ENCODE measurements at places on chromosomes 3 and 15. TPM values are rescaled to one million over a fixed set of nuclear protein-coding genes. Genes with fewer than 3 reads are reported as not detected.
A peak's percentile ranks its signal among the peaks of the same experiment; 100 is the strongest.

DNA sequence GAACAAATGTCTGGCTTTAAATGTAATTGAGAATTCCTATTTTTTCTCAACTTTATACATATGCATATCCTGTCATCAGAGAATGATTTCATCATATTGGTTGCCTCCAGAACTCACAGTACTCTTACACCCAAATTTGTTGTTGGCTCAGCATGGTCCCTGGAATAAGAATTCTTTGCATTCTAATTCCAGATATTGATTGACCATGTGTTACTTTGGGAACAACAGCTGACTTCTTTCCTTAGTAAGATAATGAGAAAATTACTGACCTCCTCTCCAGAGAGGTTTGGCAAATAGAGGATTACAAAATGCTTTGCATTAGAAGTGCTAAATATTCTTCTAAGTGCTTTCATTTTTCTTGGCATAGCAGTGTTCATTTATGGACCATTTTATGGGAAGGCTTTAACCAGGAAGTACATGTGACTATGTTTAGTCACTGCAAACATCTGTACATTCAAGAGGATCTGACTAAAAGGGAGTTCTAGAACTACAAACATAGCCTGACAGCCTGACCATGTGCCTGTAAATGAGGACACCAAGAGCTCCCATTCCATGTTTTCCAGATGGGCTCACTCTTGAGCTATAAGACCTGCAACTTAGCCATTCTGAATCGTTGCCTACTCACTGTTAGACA is 391.6 kb upstream of the DPPA4 start:
- peak; percentile 15 for DNase-seq

Gene UBA7
- 20.5 TPM for polyA plus RNA-seq

GRCh38 chr3:153889905-153890334 is 231.3 kb upstream of the ARHGEF26 start:
- no peak for DNase-seq

- DNase-seq, result peak; percentile 4
These were observed 17.5 kb downstream of the HDC start for GRCh38 chr15:50247819-50248655.

Gene RAD18
- polyA plus RNA-seq, result 8.6 TPM

- no peak for DNase-seq
These were observed 3.0 kb upstream of the SOX14 start for GRCh38 chr3:137761099-137761562.

- no peak for DNase-seq
These were observed 36.4 kb downstream of the CEP152 start for GRCh38 chr15:48774484-48774883.

- DNase-seq, result no peak
These were observed 89.6 kb downstream of the PDZRN3 start for GRCh38 chr3:73535137-73535536.

DNA sequence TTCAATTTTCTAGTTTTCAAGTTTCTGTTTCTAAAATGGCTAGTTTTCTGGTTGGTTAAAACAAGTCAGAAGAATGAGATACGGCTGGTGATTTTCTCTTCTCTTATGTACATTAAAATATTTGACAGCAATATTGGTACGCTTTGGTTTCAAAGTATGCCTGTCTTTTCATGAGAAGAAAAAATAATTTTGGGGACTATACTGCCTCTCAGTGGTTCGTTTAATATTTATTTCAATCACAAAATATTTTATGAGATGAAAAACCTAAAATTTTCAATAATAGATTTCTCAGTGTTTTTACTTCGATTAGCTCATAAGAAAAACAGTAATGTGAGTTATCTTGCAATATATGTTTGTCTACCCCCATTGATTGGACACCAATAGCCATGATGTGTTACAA is 72.8 kb upstream of the AADACL2 start:
- no peak for DNase-seq

DNA sequence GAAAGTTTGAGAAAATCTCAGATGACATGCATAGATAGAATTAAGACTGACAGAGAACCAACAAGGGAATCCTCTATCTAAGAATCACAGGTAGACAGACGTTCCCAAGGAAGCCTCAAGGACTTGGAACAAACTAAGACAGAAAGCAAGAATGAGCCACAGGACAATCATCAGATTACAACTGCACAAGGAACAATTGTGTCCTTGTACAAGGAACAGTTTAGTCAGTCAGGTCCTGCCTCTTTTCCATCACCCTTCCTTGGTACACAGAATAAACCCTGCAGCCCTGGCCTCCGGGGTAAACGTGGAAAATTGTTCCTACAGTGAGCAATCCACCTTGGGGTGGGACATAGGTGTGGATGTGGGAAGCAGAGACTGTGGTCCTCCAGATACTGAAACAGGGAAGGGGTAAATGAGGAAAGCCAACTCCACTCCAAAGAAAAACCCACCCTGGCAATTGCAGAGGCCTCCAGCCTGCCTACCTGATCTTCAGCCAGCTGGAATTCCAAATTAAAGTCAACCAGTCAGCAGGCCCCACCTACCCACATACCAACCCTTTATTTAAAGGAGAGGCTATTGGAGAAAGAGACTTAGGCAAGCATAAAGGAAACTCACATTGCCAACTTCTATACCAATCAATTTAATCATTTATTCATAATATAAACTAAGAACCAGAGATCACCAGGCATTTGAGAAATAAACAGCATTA is 73.4 kb downstream of the ULK4 start:
- DNase-seq, result no peak

DNA sequence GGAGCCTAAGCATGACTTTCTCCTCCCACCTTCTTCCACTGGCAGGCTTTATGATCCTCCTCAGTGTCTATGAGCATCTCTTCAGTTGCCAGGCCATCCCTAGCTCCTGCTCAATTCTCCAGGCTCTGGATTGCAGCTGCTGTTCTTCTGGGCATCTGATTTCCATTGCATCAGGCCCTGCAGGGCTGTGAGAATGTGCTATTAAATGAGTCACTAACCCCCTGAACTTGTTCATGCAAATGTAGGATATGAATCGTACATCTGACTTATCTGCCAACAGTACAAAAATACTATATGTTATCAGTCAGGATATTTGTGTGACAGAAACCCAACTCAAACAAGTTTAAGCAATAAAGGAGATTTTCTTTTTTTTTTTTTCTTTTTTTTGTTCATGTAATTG is 11.9 kb downstream of the GPR176 start:
- no peak for DNase-seq

- DNase-seq, result peak; percentile 23
These were observed 25.5 kb upstream of the SNRPA1 start for GRCh38 chr15:101320501-101321052.

Gene ETV5
- 28.1 TPM for polyA plus RNA-seq

GRCh38 chr3:177351757-177352158 is 154.5 kb upstream of the TBL1XR1 start:
- DNase-seq, result no peak

Gene SLC2A2
- not detected for polyA plus RNA-seq

Gene CCK
- polyA plus RNA-seq, result 7.2 TPM

GRCh38 chr3:101963902-101964362 is 114.6 kb downstream of the NFKBIZ start:
- no peak for DNase-seq

Gene LDHAL6B
- 0.17 TPM for polyA plus RNA-seq

DNA sequence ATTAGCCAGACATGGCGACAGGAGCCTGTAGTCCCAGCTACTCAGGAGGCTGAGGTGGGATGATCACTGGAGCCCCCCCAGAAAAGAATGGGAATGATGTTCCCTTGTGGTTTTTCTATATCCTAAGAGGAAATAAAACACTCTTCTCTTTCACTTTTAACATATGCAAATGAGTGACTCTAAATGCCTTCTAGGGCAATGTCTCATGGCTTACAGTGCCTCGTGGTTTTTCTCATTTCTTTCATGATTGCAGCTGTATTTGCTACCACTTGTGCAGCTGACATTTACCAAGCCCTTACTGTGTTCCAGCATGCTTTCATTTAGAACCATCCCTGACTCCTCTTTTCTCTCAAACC is 26.4 kb downstream of the STOML1 start:
- no peak for DNase-seq

Gene DUOXA2
- polyA plus RNA-seq, result not detected

Gene SERINC4
- 0.72 TPM for polyA plus RNA-seq

- DNase-seq, result peak; percentile 84
These were observed 153.6 kb downstream of the TNIK start for GRCh38 chr3:171306631-171307030.

DNA sequence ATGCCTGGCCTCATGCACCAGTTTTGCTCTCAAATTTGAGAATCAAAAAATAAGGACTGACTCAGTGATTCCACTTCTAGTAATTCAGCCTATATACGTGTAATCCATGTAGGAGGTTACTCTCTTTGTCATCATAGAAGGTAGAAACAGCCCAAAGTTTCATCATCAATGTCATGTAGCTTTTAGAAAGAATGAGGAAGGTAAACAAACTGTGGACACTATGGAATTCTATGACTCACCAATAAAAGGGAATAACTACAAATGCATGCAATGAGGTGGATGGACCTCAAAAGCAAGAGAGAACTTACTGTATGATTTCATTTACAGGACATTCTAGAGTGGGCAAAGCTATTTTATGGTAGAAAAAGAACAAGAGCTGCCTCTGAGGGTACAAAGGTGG is 93.2 kb upstream of the LRIG1 start:
- no peak for DNase-seq

GRCh38 chr15:42728560-42728959 is 8.4 kb downstream of the CDAN1 start:
- DNase-seq, result no peak

GRCh38 chr3:171789759-171790505 is 20.4 kb downstream of the PLD1 start:
- no peak for DNase-seq

DNA sequence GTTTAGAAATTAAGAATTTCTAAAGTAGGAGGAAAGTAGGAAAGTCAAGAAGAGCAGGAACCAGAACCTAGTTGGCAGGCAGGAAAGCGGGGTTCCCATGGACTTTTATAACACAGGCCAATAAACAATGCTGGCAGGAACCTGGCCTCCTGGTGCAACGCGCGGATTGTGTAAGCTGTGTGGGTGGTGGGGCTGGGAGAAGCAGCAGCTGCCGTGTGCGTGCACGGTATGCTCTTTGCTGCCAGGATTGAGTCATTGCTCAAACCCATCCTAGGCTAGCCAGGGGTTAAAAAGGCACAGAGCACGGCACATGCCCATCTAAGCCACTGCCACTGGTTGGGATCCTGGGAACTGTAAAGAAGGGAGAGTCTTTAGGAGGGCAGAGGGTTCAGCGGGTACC is 209.9 kb upstream of the RGMA start:
- DNase-seq, result no peak

DNA sequence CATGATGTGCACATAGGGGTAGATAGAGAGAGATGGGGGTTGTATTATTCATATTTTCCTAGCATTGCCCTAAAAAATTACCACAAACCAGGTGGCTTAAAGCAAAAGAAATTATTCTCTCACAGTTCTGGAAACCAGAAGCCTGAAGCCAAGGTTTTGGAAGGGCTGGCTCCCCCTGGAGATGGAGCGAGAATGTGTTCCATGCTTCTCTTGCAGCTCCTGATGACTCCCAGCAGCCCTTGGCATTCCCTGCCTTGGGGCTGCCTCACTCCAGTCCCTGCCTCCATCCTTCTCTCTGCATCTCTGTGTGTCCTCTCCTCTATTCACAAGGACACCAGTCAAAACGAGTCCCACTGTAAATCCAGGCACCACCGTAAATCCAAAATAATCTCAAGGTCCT is 91.5 kb upstream of the FAM174B start:
- DNase-seq, result no peak

DNA sequence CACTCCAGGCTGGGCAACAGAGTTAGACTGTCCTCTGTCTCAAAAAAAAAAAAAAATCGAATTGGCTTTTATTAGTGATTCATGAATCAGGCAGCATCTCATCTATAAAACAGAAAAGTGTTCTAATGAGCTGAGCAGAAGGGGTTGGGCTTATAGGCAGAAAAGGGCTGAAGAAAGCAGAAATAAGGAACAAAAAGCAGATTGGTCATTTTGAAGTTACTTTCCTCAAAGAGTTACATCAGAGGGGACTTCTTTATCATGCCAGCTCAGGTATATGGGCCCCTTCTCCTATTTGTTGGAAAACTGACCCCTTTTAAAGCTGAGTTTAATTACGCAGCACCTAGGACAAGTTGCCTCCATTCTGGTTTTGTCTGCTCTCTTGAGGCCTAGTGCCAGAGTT is 722 bp upstream of the POGLUT1 start:
- peak; percentile 6 for DNase-seq

DNA sequence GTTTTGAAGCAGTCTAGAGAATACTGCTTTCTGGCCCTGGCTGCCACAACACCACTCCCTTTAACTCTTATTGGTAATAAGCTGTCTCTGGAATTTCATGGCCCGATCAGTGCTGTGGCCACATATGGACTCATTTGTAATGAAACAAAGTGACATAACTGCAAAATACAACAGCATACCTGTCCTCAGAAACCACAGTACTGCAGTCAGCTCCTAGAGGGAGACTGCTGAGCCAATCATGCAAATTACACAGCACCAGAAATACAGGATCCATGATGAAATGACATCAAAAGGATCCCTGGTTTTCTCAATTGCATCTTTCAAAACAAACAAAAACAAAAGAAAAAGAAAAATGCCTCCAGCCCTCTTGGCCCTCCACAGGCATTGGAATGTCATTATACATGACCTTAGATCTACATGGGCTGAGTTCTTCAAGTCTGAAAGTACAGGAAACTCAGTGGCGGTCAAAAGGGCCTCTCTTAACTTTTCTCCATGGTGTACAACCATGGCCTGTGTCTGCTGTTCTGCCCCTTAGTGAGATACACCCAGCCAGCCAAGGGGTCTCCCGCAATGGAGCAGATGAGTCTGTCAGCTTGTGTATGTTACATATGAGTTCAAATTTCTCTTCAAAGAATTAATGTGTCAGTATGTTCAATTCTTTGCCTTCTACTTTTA is 24.9 kb upstream of the KBTBD12 start:
- DNase-seq, result no peak

DNA sequence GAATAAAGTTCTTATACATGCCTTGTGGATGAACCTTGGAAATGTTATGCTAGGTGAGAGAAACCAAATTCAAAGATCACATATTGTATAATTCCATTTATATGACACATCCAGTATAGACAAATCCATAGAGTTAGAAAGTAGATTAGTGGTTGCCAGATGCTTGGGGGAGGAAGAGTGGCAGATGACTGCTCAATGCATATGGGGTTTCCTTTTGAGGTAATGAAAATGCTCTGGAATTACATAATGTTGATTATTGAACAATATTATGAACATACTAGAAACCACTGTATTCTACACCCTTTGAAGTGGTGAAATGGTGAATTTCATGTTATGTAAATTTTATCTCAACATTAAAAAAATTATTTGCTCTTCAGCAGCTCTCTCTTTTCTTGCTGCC is 100.8 kb downstream of the DHX36 start:
- no peak for DNase-seq

DNA sequence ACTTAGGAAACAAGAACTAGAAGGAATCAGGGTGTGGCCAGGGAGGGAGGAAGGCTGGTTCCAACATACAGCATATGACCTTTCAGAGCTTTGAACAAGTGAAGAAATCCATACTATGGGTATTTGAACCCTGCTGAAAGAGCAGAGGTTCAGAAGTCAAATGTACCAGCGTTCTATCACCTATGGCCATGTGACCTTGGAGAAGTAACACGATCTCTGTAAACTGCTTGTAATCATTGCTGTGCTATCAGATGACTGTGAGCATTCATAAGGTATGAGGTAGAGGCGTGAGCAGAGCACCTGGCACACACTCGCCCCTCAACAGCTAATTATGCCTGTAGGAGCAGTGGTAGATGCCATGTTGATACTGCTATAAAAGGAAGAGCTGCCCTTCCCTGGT is 55.2 kb downstream of the KLHL6 start:
- no peak for DNase-seq
